T-helper 9 cell (primary cell): ENCODE measurements at places on chromosomes 13 and 19.

DNA sequence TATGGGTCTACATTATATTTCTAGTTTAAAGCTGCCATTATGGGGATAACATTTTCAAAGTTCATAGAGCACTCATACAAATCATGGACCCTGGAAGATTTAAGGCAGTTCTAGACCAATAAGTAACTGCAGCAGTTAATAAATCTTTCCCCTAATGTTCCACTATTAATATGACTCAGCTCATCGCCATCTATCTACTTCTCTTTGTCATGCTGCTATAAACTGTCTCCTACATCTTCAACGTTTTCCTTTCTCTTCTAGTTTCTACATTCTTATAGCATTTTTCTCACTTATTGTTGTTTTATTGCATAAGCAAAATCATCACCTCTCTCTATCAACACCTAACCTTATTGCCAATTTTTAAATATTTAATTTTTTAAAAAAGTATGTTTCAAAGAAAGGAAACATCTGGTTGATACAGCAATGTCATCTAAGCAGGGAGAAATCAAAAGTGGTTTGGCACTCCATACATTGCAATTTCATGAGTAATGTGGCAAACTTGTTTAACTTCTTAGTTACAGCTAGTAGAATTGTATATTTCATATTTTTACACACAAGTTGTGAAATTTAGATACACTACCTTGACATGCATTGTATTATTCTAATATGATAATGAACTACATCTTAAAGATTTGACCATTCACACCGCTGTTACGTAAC, 1500.4 kb upstream of the MIR17HG start:
- no peak for DNase-seq

- no peak for DNase-seq
Measured at GRCh38 chr19:52724701-52725514, 9.9 kb downstream of the ZNF611 start.

GRCh38 chr19:18675779-18676178, 7.7 kb upstream of the CRTC1 start:
- no peak for DNase-seq

- no peak for DNase-seq
Measured at GRCh38 chr13:28817204-28817603, 2.9 kb upstream of the MTUS2 start.
